Vagina (tissue), 2 donors: ENCODE measurements at places on chromosomes 16 and 17.

GRCh38 chr17:28968914-28969295 is 17.6 kb upstream of the PHF12 start:
- H3K4me3 ChIP-seq: no peak overlapping the region
- H3K27ac ChIP-seq: no peak overlapping the region
- H3K4me1 ChIP-seq: peaks cover 7% of the 10 kb centered on the region

- no peak overlapping the region for H3K27ac ChIP-seq
- no peaks in the 10 kb centered on the region for H3K27me3 ChIP-seq
- no peak for DNase-seq
- H3K36me3 ChIP-seq: no peaks in the 10 kb centered on the region
These were observed 417.9 kb downstream of the MAF start for GRCh38 chr16:79182616-79183015.

GRCh38 chr17:35934760-35935159 is 4.2 kb upstream of the RDM1 start:
- H3K27me3 ChIP-seq: no peaks in the 10 kb centered on the region
- no peak overlapping the region for H3K27ac ChIP-seq
- peaks cover 13% of the 10 kb centered on the region for H3K4me1 ChIP-seq
- H3K36me3 ChIP-seq: no peaks in the 10 kb centered on the region
- no peak overlapping the region for H3K4me3 ChIP-seq

DNA sequence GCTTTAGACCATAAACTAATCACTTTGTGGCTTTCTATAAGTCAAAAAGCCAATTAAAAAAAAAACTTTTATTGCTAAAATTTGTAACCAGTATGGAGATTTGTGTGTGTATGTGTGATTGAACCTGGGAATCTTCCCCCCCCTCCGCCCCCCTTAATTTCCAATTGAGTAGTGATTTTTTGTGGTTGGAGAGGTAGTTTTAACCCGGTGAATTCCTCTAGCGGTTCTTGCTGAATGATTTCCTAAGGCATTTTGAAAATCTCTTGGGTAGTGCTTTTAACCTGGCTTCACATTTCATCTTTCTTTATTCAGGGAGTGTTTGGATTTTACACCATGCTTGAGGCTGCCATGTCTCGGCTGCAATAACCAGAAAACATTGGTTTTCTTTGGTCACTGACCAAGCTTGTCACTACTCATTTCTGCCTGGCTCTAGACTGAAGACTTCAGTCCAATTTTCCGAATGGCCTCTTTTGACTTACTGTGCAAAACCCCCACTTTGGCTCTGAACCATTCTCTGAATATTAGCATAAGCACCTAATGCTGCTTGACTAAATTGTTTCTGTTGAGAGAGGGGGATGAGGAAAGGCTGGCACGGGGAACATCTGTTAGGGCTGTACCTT is 35.6 kb downstream of the PRKCA start:
- no peak overlapping the region for H3K27ac ChIP-seq
- H3K4me1 ChIP-seq: peaks cover 20% of the 10 kb centered on the region
- no peaks in the 10 kb centered on the region for H3K36me3 ChIP-seq
- DNase-seq: no peak
- H3K4me3 ChIP-seq: no peak overlapping the region
- no peaks in the 10 kb centered on the region for H3K27me3 ChIP-seq
